ENCODE measurements at places on chromosomes 1 and 21.

- DNase-seq: no peak
Measured at GRCh38 chr1:63368131-63368530, 704 bp downstream of the ALG6 start.

- DNase-seq: no peak
Measured at GRCh38 chr1:162180813-162181212, 111.3 kb downstream of the NOS1AP start.

GRCh38 chr1:243950166-243950565 is 100.1 kb upstream of the AKT3 start:
- DNase-seq: no peak

- no peak for DNase-seq
Measured at GRCh38 chr1:65264197-65264929, 45.0 kb upstream of the DNAJC6 start.

DNA sequence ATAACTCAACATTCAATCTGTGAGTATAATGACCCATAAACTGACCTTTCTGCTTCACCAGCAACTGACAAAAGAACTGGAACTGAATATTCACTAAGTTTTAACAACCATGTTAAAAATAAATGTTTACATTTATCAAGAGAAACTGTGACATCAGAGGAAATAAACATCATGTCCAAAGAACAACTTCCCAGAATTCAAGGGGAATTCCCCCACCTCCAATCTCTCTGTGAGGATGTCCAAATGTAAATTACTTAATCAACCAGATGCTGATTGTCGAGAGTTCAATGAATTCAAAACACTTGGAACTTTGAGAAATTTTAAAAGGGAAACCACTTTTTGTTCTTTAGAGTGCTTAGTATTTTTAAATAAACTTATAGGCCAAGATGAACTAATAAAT is 365.6 kb upstream of the ADGRL2 start:
- no peak for DNase-seq

DNA sequence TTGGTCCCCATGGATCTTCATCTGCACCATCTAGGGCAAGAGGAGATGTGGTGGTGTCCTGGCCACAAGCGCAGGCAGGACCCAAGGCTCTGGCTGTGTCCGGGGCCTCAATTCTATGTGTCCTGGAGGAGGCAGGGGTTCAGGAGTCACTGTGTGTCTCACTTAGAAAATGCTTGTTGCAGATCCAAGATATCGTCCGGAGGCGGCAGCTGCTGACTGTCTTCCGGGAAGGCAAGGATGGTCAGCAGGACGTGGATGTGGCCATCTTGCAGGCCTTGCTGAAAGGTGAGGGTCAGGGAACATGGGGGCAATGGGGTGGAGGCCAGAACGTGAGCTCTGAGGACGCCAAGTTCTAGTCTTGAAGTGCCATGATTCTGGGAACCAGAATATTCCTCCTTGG is 29.1 kb downstream of the TRPM2 start:
- no peak for DNase-seq

- DNase-seq: no peak
Measured at GRCh38 chr1:186139115-186139514, 235.9 kb downstream of the TPR start.

- no peak for DNase-seq
Measured at GRCh38 chr1:7956218-7957032, 5.1 kb upstream of the PARK7 start.

DNA sequence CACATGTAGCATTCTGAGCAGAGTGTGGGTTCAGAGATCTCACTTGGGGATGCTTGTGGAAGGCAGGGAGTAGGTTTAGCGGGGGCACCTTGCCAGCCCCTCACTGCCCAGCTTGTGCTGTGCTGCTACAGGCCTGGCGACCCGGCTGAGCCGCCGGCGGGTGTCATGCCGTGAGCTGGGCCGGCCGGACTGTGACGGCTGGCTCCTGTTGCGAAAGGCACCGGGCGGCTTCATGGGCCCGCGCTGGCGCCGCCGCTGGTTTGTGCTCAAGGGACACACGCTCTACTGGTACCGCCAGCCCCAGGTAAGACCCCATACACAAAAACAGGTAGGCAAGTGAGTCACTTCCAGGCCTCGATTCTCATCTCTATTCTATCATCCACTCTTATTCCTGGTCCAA is 5.5 kb upstream of the CATSPER4 start:
- no peak for DNase-seq

DNA sequence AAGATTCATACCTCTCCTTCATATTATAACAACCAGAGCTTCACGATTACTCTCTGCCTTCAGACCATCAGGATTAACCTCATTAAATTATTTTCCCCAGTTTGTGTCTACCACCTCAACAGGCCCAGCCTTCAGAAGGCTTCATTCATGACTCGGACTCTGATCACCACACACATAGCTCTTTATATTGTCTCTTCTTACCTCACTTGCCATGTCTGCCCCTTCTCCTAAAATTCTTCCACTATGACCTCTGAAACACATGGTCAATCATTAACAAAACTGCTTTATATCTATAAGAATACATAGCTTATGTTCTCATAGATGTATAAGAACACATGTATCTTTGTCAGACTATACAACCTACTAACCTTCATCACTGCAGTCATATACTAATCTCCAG is 79.8 kb downstream of the USP1 start:
- no peak for DNase-seq

DNA sequence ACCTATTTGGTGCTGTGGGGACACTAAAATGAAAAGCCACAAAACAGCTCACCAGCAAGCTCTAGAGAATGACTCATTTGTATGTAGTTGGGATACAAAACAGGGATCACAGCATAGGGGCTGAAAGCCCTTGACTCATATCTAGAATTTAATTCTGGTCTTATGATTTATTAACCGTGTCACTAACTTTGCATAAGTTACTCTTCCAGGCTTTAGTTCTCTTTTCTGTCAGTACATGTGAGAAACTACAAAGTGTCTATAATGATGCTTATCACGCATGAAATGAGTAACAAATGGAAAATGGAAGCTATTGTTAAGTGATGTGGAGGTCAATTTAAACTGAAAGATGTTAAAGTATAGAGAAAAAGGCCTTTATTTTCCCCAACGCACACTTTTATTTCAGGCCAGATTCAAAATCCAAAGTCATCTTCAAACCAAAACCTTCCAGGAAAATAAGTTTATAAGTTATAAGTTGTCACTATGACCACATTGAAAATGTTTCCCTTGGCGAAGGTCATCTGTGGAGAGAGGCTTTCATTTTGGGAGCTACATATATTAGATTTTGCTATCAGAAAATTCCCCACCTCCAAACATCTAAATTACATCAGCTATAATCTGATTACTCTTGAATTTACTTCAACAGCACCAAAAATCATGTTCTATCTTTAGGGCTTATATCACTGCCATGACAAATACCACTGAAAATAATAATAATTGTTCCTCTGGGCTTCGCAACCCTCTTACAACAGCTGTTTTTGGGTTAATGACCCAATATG is 430.5 kb downstream of the MRPL39 start:
- DNase-seq: no peak

GRCh38 chr21:14630556-14631069 is 84.5 kb upstream of the SAMSN1 start:
- peak; percentile 56 for DNase-seq

- DNase-seq: no peak
Measured at GRCh38 chr1:51750218-51750617, 128.3 kb downstream of the NRDC start.

DNA sequence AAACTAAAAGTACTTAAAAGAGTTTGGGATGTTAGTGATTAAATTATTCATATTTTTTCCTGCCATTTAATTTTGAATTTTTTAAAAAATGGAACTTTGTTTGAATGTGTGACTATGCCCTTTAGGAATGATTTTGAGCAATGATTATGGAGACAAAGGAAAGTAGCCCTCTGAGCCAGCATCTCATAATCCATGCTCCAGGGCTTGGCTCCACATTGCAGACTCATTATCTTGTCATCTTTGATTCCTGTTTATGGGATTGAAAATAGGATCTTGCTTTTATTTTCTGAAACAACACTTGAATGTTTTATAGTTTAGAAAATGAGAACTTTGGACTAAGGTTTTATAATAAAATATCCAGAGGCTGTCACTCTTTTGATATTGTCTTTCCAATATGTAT is 14.5 kb downstream of the AXDND1 start:
- no peak for DNase-seq

DNA sequence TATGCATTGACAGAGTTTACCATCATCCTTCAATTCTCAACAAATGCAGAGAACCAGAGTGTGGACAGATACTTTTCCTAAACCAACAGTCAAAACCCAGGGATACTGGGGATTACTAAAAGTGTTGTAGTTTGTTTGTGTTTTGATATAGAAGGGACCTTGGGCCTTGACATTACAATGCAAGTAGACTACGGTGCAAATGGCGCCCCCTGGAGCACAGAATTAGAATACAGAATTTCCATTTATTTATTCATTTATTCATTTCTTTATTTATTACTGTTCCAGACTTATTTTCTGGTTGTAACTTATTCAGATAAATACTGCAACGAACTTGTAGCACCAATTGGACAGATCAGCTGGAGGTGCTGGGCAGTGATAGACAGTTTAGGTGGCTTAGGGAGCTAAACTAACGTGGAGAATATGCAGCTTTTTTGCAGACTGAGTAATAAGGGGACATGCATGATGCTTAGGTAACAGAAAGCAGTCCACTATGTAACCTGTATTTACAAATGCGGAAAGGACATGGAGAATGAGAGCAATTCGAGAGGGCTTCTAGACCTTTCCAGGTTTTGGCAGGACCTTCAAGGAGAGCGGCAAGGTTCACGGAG is 42.6 kb downstream of the KIRREL1 start:
- DNase-seq: no peak

GRCh38 chr21:34004974-34005373 is 68.4 kb upstream of the MRPS6 start:
- DNase-seq: no peak

DNA sequence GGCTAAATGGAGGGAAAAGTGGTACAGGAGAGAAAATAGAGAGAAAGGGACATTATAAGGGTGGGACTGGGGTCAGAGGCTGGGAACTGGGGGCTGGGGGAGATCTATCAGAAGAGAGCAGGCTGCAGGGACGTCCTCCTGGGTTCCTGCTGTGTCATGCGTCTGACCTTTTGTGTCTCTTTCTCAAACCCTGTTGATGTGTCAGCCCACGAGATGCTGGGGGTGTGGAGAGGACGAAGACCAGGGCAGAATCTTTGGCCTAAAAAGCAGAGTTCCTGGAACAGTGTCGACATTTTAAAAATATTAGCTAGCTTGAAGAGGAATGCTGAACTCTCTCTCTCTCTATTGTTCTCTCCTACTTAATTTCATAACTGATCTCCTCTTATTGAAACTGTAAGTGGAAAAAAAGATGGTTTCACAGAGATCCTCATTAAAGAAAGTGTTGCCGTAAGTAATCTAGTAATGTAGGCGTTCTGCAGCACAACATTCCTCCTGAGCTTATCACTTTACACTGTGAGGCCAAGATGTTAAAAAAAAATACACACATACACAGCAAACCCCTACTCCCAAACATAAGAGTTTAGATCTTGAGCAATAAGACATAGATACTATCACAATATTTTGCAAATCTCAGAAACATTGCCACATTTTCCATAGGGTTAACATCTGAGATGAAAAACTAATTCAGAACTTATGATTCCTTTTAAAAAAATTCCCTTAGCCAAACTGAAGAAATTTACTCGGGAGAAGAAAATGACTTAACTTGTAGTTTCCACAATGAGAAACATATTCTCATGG is 52.6 kb downstream of the RUNX1 start:
- no peak for DNase-seq

DNA sequence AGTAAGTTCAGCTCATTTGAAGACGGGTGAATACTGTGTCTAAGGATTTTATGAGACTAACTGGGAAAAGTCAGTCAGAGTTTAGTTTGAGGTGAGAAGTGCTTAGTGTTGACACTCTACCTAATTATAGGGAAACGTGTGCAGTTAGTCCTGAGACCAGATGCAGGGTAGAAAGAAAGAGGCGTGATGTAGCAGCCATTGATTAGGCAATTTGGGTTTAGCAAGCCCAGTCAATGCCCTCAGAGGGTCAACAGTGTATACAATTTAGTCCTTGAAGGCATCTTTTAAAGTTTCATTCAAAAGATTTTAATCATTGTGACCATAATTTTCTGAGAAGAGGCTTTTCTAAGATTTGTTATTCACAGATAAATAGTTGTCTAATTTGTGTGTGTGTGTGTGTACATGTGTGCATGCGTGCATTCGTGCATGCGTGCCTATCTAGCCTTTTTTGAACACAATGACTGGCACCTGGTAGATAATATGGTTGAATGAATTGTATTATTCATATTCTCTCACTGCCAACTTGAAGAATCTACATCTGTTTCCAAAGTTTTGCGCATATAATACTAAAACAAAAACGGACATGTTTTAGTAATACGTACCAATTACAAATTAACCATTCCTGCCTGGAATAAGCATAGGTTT is 332.9 kb downstream of the SRGAP2C start:
- DNase-seq: no peak

DNA sequence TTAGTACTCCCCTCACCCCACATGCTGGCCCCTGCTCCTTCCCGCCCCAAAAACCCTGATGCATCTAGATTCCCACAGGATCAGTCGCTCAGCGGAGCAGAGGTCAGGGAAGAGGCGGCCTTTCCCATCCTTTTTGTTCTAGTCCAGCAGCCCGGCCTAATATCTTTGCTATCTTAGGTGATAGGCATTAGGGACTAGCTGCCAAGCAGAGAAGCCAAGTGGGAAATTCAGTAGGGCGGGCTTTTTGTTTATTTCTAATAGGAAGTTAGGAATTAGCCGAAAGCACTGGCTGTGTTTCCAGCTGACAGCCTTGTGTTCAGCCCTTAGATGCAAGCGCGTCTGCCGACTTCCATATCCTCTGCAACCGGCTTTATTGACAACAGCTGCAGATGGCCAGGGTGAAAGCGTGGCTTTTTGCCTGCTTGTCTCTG is 59.0 kb upstream of the BCAR3 start:
- no peak for DNase-seq

DNA sequence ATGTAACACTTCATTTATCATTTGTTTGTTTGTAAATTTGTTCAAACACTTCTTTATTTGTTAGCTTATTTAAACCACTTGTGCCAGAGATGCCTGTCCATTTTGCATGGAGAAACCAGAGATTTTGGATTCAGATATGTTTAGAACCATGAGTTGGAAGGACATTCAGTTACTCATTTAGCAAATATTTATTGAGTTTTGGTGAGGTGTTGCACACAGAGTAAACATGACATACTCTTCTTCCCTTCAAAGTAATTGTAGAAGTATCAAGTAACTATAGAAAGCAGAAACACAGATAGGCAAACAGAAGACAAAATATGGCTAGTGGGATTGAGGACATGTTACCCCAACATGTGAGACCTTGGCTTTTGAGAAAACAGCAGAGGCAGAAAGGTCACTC is 136.8 kb upstream of the USP25 start:
- no peak for DNase-seq

- DNase-seq: no peak
Measured at GRCh38 chr1:166843769-166844596, 4.7 kb downstream of the POGK start.

Data from CD4-positive, alpha-beta T cell treated with Interleukin-4 for 4 hours (primary cell).